ENCODE measurements at places on chromosomes 5 and 9.

- DNase-seq: no peak
Observed at GRCh38 chr5:41835645-41836044, 34.6 kb downstream of the OXCT1 start.

- DNase-seq: no peak
Observed at GRCh38 chr5:31630931-31631330, 8.0 kb upstream of the PDZD2 start.

DNA sequence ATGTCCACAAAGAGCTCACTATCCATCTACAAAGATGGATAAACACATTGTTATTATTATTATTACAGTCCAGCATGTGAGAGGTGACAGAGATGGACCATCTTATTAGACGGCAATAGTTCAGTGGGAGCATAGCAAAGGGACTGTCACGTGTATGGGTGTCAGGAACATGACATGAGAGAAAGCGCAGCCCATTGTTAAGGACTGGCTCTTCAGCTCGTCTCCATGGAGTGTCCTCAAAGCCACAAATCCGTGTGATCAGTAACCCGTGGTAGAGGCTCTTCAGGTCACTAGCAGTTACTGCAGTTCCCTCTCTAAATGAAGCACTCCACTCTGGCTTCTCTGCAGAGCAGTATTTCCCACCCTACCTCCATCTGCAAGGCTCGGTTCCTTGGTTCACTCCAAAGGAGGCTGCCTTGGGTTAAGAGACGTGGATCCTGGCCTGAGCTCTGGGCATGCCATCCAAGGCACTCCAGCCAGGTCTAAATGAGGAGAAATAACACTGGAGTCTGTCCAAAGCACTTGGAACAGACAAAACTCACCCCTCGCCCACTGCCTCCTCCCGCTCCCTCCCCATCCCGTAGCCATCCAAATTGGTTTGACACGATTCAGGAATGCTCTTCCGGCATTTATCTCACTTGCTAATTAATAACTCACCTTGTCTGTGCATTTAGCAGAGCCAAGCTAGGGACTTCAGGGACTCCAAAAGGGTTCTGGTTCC lies 122.3 kb upstream of the WWC1 start:
- no peak for DNase-seq

- no peak for DNase-seq
Observed at GRCh38 chr9:135891027-135891631, 16.2 kb downstream of the CAMSAP1 start.

- no peak for DNase-seq
Observed at GRCh38 chr9:130197888-130198287, 25.7 kb downstream of the NCS1 start.

- DNase-seq: no peak
Observed at GRCh38 chr9:114403153-114403756, 15.5 kb upstream of the AKNA start.

DNA sequence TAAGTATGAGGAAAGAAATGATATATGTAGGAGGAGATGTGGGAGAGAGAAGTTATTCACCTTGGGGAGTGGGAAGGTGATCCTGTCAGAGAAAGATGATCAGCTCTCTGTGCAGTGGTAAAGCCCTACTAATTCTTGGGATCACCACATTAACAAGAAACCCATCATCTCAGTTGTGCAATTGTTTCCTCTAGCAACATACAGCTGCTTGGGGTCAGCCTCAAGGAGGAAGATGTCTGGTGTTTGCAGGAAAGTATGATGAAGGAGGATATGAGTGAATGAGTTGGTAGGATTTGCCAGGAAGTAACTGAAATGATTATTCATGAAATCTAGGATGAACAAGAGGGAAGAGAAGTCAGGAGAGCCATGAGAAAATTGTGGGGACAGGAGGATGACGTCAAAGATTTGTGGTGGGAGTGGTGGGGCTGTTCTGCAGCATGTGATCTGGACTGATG lies 50.1 kb downstream of the TNFSF8 start:
- no peak for DNase-seq

DNA sequence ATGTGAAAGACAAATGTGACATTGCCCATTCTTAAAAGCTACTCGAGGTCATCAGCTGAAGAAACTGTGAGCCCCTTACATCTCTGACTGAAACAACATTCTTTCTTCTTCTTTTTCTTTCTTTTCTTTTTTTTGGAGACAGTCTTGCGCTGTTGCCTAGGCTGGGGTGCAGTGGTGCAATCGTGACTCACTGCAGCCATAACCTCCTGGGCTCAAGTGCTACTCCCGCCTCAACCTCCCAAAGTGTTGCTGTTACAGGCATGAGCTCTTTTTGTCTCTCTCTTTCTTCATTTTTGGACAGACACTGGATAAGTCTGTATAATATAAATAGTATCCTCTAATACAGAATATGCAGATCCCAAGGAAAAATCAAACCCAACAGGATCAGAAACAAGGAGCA lies 263.7 kb upstream of the KLF9 start:
- no peak for DNase-seq

- DNase-seq: no peak
Observed at GRCh38 chr5:164354139-164354751, 848.8 kb downstream of the MAT2B start.

DNA sequence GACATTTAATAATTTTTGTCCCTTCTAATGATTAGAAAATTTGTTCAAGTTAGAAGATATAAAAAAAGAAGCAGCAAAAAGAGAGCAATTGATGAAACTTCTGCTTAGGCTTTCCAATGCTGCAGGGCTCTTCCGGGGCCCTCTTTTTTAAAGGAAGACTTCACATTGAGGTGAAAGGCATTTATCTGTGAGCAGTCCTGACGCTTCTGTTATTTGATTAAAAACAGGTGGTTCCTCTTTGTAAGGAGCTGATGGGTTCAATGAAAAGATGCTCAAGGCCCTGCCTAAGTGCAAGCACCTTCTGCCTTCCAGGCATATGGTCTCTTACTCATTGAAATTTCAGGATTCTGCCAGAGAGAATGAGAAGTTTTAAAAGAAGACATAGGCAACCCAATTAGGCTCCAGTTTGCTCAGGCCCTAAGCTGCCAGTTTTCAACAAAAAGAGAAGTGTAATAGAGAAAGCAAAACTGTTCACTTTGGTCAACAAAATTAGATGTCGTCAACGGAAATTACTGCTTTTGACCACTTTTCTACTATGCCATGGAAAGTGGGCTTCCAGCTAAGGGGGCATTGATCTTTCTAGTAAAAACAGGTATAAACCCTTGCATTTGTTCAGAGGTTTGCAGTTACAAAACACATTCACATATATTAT lies 100.2 kb downstream of the INSYN2B start:
- no peak for DNase-seq

- DNase-seq: no peak
Observed at GRCh38 chr9:9754186-9754585, 858.6 kb downstream of the PTPRD start.

DNA sequence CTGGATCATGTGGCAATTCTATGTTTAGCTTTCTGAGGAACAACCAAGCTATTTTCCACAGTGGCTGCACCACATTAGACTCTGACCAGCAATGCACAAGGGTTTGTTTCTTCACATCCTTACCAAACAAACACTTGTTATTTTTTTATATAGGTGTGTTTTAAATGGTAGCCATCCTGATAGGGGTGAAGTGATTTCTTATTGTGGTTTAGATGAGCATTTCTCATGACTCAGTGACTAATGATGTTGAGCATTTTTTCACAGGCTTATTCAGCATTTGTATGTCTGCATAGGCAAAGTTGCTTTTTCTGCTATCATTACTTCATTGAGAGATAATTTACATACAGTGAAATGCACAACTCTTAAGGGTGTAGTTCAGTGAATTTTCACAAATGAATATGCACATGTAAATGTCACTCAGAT lies 36.0 kb downstream of the ANKRD33B start:
- no peak for DNase-seq

DNA sequence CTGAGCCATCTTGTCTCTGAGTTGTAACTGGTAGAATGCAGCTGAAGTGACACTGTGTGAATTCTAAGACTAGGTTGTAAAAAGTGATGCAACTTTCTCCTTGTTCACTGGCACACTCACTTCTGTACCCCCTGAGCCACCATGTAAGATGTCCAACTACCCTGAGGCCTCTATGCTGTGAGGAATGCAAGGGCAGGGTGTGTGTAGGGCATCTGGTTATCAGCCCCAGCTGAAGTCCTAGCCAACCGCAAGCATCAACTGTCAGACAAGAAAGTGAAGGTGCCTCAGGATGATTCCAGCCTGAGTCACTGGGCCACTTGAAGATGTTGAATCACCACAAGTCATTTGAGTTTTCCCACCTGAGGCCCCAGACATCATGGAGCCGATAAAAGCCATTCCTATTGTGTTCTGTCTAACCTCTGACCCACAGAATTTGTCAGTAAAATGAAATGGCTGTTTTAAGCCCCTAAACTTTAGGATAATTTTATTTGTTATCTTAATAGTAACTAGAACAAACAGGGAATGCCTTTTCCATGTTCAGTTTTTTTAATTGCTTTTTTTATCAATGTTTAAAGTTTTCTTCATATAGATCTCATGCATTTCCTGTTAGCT lies 18.7 kb upstream of the RHOBTB3 start:
- DNase-seq: no peak

GRCh38 chr5:80867233-80867632 lies 92.9 kb upstream of the RASGRF2 start:
- DNase-seq: no peak

GRCh38 chr9:127214421-127215267 lies 49.9 kb upstream of the GARNL3 start:
- peak; percentile 55 for DNase-seq

GRCh38 chr9:97487861-97488260 lies 13.6 kb upstream of the TMOD1 start:
- no peak for DNase-seq

DNA sequence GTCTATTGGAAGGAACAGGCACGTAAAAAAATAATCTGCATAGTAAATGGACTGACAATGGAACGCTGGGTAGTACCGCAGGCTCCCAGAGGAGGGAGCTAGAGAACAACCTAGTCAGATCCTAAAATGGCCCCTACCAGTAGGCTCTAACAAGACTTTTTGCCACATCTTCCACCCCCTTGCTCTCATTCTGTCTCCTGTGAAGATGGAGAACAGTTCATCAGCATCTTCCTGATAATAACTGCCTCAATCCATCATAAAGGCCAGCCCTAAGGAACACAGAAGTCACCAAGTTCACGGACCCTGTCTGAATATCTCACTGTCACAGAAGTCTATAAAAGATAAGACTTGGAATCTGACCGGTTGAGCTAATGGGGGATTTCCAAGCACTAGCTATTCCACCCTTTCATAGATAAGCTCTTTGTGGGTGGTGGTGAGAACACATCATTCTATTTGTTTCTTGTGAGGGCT lies 133.4 kb downstream of the SLC1A3 start:
- peak; percentile 19 for DNase-seq

DNA sequence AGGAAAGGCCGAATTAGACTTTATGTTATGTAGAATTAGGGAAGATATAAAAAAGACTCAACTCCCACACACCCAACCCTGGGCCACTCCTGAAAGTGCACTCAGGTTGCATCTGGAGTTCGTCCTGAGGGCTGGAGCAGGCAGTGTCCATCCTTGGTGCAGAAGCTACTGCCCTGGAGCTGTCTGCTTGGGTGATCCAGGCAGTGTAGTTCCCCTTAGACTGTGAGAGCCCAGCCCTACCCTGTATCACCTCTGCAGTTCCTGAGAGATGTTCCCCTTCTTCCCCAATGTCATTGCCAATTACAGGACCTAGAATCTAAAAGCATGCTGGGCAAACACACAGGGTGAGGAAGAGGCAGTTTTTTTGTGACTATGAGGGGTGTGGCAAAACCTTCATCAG lies 368.3 kb upstream of the ST8SIA4 start:
- no peak for DNase-seq

DNA sequence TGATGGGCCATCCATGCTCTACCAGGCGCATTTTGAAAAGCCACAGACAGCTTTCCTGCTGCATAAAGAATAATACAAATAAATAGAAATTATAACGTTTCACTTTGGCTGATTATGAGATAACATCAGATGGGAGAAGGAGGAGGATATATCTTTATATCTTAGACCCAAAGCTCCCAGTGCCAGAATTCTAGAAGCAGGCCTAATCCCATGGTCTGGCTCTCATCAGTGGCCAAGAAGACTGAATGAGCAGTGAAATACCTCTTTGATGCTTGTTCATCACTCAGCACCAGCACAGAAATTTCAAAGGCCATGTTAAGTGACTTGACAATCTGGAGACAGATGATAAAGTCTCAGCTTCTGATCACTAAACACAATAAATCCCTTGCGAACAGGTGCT lies 107.6 kb downstream of the PPP2R2B start:
- DNase-seq: no peak

- DNase-seq: no peak
Observed at GRCh38 chr5:33824516-33825195, 67.1 kb downstream of the ADAMTS12 start.

DNA sequence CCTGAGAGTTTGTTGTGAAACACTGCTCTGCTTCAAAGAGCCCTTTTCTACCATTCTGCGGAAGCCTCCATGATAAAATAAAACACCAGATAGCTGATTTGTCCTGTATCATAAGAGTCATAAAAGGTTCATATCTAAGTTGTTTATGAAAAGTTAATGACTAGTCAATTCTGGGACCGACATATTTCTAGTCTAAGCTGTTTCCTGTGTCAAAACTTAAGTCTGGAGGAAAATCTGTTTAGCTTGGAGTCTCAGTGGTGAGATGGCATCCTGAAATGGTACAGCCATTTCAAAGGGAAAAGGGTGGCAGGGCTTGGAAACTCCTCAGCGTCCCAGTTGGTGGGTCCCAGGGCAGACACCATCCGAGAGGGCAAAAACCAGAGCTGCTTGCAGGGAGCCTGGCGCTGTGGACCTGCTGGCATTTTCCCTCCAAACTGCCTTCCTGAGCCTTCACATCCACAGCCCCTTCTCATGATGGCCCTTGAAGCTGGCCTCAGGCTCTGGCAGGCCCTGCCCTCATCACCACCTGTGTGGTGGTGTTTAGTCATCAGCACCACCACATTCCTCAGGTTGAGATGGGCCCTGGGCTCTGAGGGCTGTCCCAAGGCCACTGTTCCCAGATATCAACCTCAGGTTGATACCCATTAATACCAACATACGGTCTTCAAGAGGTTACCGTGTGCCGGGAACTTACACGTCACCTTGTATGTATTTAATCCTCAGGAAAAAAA lies 184.0 kb downstream of the HSPA4 start:
- DNase-seq: no peak

DNA sequence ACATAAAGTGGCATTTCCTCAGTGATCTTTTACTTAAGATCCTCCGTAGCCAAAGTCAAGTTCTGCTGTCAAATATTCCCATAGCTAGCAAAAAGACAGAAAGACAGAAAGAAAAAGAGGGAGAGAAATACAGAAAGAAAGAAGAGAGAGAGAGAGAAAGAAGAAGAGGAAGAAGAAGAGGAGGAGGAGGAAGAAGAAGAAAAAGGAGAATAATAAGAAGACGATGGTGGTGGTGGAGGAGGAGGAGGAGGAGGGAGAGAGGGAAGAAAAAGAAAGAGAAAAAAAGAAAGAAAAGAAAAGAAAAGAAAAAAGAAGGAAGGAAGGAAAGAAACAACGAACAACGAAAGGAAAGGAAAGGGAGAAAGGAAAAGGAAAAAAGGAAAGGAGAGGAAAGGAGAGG lies 54.1 kb downstream of the FAT2 start:
- no peak for DNase-seq
